ENCODE measurements at places on chromosomes 6 and 20.

DNA sequence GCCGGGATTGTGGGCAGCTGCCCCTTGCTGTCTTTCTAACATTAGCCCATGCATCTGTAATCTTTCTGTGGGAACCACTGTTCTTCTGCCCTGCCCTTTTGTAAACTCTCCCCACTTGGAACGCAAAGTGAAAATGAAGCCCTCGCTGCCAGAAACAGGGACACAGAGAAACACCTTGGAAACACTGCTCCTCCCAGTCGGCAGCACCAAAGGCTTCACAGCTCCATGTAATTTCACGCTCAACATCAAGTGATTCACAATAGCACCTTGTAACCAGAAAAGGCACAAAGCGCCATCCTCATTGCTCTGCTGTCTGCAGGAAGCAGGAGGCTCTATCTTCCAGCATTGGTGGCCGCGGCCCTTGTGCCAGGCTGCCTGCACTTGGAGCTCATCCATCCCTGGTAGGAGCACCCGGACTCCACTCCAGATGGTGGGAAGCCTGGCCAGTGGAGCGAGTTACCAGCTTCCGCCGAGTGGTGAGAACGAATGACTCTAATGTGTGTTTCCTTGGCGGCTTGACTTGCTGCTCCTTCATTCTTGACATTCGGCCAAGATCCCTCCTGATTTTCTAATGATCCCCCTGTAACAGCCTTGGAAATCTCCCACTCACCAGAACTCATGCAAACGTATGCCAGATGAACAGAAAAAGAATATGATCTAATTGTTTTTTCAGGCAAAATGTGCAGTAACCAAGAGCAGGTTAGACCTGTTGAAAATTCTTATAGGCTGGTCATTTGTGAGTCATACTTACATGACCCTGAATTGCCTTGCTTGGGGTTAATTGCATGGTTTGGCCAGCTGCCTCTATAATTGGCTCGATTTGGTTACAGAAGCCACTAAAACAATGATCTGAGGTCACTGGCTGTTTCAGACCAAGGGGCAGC, 169.1 kb upstream of the CDYL start:
- no peak for DNase-seq

DNA sequence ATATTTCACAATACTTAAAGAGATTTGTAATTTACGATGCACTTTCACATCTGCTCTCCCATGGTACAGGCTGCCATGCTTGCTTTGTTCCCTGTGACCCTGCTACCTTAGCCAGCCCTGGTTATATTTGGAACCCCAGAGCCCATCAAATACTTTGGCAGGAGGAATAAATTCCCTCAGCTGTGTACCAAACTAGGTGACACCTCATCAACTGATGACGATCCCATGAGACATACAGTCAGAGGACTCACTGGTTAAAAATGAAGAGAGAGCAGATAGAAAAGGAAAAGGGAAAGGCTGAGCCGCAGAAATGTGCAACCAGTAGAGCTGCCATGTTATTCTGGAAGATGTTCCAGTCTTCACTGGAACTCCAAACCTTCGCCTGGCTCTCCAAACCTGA, 120.0 kb downstream of the SIM1 start:
- DNase-seq = no peak

- no peak for DNase-seq
Measured at GRCh38 chr6:53327017-53327395, 21.7 kb downstream of the ELOVL5 start.

DNA sequence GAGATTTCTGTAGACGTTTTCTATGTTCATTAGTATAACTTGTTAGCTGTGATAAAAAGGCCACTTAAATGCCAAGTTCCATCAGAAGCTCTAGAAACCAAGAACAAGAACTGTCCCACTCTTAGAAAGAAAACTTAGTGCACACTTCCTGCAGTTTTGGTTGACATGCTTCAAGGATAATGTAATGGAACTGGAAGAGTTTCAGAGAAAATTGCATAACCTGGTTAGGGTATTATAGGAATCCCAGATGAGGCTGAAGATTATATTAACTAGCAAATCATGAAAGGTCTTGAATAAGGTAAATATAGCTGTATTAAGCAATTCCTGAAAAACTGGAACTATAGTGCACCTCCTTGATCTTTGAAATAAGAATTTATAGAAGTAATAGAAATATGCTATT, 1.8 kb upstream of the PHACTR2 start:
- DNase-seq = no peak

- no peak for DNase-seq
Measured at GRCh38 chr6:44511126-44511525, 123.6 kb downstream of the CDC5L start.

DNA sequence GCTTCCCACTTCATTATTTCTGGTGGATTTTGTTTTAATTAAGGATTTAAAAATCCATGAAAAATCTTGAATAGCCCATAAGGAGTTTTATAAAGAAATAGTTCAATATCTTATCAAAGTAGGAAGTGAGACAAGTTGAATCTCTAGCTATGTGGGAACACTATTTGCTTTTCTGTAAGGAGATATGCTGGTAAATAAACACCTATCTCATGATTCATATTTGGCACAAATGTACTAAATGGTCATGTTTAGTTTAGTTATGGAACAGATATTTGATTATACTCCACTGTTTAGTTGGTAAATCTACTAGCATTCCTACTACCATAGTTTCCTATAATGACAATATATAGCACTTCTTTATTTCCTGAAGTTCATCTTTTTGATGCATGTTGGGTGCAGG, 239.9 kb upstream of the CEP162 start:
- DNase-seq = no peak

GRCh38 chr20:59672576-59672975, 68.2 kb downstream of the PHACTR3 start:
- DNase-seq = peak; percentile 8

GRCh38 chr20:24632581-24632980, 163.2 kb downstream of the SYNDIG1 start:
- DNase-seq = no peak

- DNase-seq = no peak
Measured at GRCh38 chr6:146339716-146340115, 203.9 kb upstream of the RAB32 start.

- DNase-seq = no peak
Measured at GRCh38 chr6:112983713-112984261, 636.7 kb downstream of the RFPL4B start.

DNA sequence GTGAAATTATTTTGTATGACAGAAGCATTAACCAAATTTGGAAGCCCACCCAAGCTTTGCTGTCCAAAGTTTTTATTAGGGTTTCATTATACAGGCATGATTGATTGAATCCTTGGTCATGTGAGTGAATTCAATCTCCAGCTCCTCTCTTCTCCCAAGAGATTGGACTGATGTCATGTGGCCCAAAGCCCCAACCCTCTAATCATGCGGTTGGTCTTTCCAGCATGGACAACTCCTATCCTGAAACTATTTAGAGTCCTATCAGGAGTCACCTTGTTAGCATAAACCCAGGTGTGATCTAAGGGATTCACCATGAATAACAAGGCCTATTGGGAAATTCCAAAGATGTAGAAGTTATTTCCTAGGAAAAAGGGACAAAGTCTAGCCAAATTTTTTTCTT, 10.6 kb downstream of the POLR3F start:
- no peak for DNase-seq

GRCh38 chr6:146050168-146050567, 21.3 kb downstream of the GRM1 start:
- no peak for DNase-seq

DNA sequence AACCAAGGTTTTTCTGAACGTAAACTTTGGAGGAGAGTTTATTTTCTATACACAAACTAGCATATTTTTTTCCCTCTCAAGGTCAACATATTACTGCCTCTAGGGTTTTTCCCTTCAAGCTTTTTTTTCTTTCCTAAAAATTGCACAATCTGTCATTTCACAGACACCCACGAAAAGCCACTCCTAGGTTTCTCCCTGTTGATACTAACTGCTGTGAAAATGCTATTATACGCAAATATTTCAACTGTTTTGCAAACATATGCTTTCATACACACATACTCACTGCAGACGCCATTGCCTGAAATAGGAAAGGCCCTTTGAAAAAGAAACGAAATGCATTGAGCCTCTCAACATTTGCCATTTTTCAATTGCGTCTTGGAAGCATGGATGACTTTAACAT, 333.0 kb downstream of the CD83 start:
- no peak for DNase-seq

- no peak for DNase-seq
Measured at GRCh38 chr6:7373739-7374138, 15.8 kb downstream of the CAGE1 start.

DNA sequence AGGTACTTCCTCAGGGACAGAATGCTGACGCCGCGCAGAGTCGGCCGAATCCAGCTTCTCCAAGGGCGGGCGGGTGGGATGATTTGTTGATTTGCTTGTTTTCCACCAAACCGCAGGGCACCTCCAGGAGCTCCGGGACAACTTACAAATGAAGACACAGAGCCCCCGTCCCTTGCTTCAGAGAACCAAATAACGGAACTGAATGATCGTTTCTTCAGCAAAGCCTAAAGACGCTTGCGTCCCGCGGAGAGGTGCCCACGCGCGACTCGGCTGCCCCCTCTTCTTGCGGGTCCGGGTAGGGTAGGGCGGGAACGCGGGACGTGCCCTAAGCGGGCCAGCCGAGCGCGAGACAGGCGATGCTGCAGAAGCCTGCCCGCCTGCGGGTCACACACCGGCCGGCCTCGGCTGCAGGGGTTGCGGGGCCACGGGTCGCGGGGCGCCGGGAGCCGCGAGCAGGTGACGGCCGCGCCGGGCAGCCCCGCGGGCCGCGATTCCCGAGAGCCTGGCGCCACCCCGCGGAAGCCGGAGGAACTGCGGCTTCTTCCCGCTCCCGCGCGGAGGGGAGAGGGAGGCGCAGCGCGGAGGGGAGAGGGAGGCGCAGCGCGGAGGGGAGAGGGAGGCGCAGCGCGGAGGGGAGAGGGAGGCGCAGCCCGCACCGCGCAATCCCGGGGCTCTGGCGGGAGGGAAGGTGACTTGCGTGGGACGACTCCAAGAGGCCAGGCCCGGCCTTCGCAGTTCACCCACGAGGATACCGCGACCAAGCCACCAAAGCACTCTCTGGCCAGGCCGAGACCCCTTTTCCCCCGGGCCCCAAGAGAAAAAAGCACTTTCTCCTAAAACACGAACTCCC, 7.7 kb upstream of the FOXF2 start:
- peak; percentile 96 for DNase-seq

DNA sequence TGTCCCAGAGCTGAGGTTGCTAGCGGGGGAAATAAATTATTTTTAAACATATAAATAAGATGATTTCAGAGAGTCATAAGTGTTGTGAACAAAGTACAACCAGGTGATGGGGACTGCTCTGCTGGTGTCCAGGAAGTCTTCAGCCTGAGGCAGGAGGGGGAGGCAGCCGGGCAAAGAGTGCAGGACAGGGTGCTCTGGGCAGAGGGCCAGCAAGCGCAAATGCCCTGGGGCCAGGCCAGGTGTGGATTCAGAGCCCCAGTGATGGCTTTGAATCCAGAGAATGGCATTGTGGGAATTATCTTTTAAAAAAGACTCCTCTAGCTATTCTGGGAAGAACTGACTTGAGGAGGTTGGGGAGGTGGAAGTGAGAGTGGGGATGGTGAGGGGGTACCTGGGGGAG, 1.6 kb downstream of the CLPSL1 start:
- no peak for DNase-seq

DNA sequence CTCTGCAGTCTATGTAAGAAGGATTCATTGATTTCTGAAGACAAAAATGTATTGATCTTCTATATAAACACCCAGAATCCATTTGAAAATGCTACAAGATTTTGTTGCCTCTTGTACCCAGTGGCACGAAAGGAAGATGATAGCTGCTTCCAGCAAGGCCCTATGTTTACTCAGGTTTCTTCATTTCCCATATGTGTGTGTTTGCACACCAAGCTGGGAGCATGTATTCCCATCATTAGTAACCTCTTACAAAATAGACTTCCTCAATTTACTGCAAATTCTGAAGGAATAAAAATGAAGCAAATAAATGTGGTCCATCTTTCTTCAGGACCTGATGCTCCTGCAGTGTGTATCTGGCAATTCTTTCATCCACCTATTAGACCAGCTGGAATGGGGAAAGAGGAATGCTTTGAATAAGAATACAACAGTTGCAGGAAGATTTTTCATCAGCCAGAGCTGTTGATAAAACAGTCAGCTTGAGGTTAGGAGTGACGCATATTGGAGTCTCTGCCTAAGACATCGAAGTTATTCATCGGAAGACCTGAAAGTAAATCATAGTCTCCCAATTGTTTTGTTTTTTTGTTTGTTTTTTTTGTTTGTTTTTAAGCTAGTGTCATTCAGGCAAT, 132.3 kb downstream of the PDE7B start:
- no peak for DNase-seq

DNA sequence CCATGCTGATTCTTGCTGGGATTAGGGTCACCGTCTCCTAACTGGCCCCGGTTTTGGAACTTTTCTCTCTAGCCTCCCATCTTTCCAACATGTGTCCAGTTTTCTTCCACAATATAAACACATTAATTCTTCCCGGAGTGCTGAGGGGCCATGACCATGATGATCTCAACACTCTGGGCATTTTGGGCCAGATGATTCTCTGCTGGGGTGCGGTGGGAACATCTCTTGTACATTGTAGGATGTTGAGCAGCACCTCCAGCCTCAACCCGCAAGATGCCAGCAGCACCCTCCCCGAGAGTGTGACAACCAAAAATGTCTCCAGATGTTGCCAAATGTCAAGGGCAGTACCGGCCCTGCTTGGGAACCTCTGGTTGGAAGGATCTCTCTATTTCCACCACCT, 164.8 kb downstream of the TFAP2C start:
- DNase-seq = no peak

DNA sequence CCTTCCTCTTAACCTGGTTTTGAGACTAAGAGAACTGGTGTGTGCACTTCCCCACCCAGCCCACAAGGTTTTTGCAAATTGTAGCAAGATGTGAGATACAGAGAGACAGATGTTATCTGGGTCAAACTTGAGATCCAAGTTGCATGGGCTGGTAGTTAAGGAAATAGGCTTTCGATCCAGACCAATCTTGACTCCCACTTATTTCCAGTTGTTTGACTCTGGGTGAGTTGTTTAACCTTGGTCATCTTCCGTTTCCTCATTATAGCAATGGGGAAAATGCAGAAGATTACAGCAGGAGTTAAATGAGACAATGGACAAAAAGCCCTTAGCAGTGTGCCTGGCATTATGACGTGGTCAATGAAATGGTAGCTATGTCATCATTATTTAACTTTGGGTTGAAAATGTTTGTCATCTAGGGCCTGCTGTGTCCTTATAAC, 1.7 kb downstream of the SNX21 start:
- no peak for DNase-seq

GRCh38 chr20:38002422-38002821, 30.8 kb downstream of the TTI1 start:
- no peak for DNase-seq

DNA sequence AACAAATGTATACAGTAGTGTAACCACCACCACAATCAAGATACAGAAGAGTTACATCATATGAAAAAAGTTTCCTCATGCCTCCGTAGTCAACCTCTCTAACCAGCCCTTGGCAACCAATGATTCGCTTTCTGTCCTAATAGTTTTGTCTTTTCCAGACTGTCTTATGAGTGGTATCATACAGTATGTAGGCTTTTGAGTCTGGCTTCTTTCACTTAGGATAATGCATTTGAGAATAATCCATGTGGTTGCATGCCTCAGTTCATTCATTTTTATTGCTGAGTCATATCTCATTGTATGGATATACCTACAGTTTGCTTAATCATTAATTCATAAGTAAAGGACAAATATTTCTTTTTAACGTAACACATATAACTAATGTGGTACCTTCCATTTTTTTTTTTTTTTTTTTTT, 86.4 kb upstream of the RIPOR2 start:
- no peak for DNase-seq
